ENCODE measurements at places on chromosomes 11 and 22.

GRCh38 chr11:54558407-54558806 lies 45.4 kb downstream of the OR4C46 start:
- no peak for DNase-seq

DNA sequence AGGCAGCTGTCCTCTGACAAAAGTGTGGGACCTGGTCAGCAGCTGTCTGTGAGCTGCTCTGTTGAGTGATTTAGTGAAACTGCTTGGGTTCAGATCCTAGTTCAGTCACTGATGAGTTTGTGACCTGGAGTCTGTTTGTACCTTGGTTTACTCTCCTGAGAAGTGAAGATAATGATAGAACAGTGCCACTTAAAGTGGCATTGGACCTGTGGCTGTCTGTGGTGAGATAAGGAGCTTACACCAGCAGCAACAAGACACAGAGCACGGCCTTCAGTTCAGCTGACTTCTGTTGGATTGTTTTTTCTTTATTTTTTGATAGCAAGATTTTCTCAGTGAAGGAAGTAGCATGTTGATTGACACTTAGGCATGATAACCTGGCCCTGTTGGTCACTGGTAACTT lies 46.2 kb upstream of the CTTN start:
- DNase-seq = no peak

DNA sequence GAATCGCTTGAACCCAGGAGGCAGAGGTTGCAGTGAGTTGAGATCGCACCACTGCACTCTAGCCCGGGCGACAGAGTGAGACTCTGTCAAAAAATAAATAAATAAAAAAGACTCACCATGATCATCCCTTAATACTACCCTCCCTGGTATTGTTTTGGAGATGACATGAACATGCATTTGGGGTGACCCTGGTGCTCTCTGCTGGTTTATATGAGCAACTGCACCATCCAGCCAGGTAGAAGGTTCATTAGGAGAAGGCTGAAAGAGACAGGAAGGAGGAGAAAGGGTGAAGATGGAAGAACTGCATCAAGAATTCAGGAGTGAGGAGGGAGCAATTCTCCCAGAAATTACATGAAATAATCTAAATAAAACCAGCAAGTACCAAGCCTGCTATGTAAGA lies 37.8 kb downstream of the SLC5A1 start:
- no peak for DNase-seq

GRCh38 chr11:115008799-115009198 lies 330.5 kb downstream of the NXPE2 start:
- DNase-seq = no peak

DNA sequence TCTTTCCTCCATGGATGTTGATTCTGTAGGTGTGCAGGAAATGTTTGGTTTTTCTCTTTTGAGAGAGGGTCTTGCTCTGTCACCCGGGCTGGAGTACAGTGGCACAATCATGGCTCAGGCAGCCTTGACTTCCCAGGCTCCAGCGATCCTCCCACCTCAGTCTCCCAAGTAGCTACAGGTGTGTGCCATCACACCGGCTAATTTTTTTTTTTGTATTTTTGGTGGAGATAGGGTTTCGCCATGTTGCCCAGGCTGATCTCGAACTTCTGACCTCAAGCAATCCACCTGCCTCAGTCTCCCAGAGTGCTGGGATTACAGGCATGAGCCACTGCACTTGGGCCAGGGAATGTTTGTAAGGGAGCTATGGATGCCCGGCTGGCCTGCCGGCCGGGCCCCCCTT lies 4.5 kb downstream of the PRR5 start:
- no peak for DNase-seq

DNA sequence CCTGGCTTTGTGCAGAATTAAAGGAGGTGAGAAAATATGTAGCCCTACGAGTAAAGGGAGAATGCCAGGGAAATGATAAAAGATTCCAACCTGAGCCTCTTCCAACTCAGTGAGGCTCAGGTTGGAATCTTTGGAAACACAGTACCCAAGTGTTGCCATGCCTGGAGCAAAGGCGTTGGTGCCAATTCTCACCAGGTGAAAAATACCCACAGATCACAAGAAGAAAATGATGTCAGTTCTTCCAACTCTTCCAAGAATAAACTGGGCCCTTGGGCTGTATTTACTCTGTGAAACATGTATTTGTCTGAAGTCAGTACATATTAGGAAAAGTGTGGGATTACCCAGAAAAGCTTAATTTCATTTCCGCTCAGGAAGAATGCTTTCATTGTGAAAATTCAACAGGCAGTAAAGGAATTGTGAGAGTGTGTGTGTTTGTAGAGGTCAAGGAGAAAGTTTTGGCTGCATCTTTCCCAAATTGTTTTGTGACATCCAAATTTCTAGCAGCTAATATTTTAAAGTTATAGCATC lies 235.3 kb upstream of the MPPED2 start:
- DNase-seq = no peak

DNA sequence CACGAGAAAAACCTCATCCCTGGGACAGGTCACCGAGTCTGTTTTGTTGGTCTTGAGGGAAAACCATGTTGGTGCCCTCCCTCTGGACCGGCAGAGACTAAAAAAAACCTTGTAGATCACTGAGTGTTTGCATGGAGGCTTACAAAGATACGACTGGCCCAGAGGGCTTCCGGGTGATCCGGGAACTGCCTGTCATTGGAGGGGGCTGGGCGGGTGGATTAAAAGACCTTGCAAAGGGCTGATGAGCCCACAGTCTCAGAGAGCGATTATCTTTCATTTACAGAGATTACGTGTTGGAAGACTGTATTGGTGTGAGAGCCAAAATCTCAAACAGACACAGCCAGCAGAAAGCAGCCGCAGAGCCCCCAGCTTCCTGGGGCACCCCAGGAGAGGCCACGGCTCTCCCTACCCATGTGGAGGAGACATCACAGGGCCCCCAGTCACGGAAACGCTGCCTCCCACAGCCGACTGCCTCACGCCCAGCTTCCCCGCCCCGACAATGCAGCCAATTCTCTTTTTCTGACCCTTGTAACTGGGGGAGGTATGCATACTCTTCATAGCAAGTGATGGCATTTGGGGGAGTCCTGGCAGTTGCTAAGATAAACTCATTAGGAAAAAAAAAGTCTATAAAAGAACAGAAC lies 426.4 kb downstream of the CTTN start:
- DNase-seq = no peak

DNA sequence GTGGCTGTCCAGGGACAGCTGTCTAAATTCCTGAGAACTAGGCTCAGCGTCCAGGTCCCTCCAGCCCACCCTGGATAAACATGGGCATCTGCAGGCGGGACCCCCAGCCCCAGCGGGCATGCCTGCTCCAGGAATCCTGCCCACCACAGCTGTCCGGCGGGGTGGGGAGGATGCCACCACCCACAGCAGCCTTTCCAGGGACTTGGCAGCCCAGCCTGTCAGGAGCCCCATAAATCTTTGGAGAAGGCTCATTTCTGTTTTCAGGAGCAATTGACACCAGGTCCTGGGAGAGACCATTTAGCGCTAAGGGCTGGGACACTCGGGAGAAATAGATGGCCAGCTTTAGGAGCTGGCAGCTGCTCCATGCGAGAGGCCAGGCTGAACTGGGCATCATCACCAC lies 358.9 kb downstream of the CADM1 start:
- DNase-seq = no peak

- DNase-seq = no peak
These were observed 16.6 kb downstream of the BTBD10 start for GRCh38 chr11:13446444-13446843.

GRCh38 chr11:19912958-19913892 lies 200.6 kb downstream of the NAV2 start:
- DNase-seq = no peak
